ENCODE measurements at places on chromosomes 4 and X.

GRCh38 chr4:163768014-163768413, 273.5 kb downstream of the TMA16 start:
- no peak for DNase-seq

DNA sequence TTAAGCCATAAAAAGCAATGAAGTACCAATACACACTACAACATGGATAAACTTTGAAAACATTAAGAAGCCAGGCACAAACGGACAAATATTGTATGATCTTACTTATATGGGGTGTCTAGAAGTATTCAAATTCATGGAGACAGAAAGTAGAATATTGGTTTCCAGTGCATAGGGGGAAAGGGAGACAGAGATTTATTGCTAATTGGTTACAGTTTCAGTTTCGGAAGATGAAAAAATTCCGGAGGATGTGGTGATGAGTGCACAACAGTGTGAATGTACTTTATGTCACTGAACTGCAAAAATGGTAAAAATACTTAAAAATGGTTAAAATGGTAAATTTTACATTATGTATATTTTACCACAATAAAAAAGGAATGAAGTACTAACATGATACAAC, 5.1 kb upstream of the PRDX4 start:
- DNase-seq: no peak

DNA sequence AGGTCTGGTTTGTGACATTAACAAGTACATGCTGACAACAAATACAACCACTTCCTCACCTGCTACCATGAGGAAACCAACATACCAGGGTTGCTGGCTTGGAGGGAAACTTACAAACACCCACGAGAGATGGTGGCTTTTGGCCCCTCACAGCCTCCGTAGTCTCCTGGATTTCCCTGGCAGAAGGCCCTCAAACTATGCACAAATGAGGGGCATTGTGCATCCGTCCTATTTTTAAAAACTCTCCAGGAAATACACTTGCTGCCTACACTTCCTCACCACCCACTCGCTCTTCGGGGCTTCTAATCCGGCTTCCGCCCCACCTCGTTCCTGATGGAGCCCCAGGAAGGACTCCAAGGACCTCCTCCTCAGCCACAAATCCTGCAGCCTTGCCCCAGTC, 355.0 kb upstream of the GATB start:
- peak; percentile 27 for DNase-seq

DNA sequence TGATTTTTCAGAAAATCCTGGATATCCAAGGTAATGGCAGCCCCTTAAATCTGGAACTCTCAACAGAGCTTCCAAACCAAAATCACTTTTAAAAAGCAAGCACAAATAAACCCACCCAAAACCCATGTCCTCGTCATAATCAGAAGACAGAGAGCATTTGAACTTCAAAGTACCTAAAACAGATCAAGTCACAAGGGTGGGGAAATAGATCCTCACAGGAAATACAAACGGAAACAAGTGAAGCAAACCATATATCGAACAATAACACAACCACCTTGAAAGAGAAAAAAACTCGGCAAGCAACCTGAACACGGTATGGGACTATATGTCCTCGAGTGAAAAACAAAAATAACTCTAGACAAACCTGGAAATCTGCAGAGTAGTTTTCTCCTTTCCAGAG, 15.9 kb upstream of the CCNQ start:
- DNase-seq: no peak

DNA sequence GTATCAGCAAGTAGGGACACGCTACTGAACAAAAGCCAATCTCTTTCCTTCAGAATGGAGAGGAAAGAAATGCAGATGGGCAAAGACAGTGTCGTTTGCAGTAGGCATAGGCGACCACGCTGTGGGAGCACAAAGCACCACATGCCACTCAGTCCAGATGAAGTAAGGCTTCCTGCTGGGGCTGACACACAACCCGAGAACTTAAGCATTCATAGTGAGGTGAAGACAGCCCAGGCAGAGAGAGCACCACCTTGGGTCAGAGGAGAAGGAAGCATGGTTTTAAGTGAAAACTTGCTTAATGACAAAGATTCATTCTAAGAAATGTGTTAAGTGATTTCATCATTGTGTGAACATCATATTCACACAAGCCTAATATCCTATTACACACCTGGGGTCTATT, 238.8 kb downstream of the MGST2 start:
- DNase-seq: no peak

DNA sequence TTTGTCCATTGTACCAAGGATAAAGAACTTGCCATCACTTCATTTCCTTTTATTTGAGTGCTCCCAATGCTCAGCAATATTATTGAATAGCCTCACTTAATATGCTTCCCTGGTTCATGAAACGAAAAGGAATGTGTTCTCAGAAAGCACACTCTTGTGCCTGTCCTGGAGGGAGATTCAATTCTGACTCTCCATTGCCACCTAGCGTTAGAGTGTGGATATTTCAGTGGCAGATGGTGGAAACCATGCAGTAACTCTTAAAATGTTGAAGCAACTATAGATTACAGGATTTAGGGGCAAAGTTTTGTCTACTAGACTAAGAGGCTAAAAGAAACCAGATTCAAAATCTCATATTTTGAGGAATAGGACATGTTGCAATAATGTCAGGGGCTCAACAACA, 36.0 kb downstream of the GAB3 start:
- no peak for DNase-seq

GRCh38 chr4:55927803-55928437, 20.8 kb upstream of the CEP135 start:
- DNase-seq: no peak

DNA sequence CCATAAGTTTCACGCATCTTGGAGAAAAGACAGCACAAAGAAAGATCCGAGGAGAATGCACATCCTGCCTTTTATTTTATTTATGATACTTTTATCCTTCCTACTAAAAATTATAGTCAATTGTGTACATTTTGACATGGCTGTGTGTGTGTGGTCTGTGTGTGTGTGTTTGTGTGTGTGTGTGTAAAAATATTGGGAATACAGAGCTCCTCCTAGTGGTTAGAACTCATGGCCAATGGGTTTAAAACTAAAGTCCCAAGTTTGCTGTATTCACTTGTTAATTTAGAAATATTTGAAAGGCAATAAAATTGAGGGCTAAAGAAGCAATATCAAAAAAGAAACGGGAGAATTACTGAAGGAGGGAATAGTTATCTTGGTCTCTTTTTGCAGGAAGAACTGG, 47.5 kb downstream of the NKX6-1 start:
- no peak for DNase-seq

- no peak for DNase-seq
Measured at GRCh38 chr4:19497705-19498104, 754.0 kb upstream of the SLIT2 start.

GRCh38 chrX:18895189-18895951, 88.5 kb downstream of the PHKA2 start:
- no peak for DNase-seq
